ENCODE measurements at places on chromosomes 16 and 17. TPM values are rescaled to one million over a fixed set of nuclear protein-coding genes. Genes with fewer than 3 reads are reported as not detected.

ITGAD gene
- total RNA-seq: not detected

NFAT5 gene
- 34.5 TPM for total RNA-seq

TBC1D28 gene
- not detected for total RNA-seq

HEATR9 gene
- not detected for total RNA-seq

KRTAP29-1 gene
- total RNA-seq: not detected

Data from M059J (cell line).